Stomach (tissue), 19 donors: ENCODE measurements at places on chromosomes 2 and 18. TPM values are rescaled to one million over a fixed set of nuclear protein-coding genes. Genes with fewer than 3 reads are reported as not detected.

ANKRD44 gene
- 1.2 TPM for polyA plus RNA-seq

- no peak for DNase-seq
Measured at GRCh38 chr2:174312581-174313234, 22.0 kb upstream of the SP9 start.

DNA sequence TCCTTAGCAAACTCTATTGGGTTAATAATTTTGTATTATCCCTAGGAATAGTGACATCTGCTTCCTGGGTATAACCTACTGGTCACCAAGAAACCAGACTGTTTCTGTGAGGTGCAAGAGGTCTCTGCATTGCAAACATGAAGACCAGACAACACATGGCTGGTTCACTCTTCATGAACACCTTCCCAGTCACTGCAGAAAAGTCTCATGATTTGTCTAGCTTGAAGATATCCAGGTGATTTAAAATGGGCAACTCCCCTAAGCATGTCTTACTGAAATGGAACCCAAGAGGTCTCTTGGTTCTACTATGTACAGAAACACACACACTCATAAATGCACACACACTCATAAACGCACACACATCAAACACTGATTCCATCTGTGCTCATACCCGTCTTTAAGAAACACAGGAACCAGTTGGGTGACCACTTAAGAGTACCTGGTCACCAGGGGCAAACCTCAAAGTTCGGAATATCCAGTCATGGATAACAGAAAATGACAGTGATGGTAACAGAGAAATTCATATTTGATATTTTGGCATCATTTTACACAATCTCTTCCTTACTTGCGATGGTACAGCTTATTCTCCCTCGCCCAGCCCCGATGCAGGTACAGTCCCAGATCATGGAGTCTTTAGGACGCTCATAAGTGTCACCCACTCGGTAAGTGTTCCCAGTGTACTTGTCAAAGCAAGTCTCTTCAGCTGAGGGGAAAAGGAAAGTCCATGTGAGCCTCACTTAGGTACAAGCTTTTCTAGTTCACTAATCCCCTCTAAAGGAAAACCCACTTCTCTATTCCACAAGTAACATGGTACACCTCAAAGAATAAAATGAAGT is 2.9 kb downstream of the FN1 start:
- DNase-seq = no peak

DNA sequence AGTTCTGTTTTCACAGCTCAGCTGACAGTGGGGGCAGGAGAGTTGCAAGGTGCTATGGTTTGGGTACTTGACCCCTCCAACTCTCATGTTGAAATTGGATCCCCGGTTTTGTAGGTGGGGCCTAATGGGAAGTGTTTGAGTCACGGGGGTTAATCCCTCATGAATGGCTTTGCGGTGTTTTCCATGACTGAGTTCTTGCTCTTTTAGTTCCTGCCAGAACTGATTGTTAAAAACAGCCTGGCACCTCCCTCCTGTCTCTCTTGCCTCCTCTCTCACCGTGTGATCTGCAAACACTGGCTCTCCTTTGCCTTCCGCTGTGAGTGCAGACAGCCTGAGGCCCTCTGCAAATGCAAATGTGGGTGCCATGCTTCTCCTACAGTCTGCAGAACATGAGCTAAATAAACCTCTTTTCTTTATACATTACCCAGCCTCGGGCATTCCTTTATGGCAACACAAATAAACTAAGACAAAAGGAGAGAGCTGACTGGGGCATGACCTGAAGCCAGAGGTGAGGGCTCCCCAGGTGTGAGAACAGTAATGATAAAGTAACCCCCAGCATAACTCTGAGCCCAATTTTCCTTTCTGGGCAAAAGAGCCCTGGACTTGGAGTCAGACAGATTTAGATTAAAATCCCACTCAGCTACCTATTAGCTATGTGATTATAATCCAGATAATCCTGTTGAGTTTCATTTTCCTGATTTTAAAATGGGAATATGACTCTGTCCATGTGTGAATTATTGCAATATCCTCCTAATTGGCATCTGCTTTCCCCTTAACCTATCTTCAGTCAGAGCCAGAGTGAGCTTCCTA is 64.9 kb upstream of the CAPN13 start:
- DNase-seq = no peak

DNA sequence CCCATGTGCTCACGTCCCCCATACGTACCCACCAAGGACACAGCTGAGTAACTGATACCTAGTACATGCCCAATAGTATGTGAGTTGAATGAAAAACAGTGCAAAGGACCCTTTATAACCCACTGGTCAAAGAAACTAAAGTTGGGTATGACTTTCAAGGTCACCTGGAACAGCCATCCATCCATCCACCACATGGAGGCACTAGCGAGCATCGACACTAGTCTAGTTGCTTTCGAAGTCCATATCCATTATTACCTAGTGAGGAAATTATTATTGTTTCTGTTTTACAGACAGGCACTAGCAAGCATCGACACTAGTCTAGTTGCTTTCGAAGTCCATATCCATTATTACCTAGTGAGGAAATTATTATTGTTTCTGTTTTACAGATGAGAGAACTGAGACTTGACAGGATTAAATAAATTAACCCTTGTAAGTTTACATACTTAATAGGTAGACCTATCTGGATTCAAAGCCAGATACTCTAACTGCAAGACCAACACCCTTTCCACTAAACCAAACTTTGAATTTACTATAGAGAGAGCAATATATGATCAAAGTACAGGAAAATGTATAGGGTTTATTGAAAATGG is 233.7 kb downstream of the METTL4 start:
- peak; percentile 42 for DNase-seq
